Fibroblast of villous mesenchyme (primary cell): ENCODE measurements at places on chromosomes 11 and 22.

- peak; percentile 75 for DNase-seq
Measured at GRCh38 chr22:19937616-19938473, 3.7 kb upstream of the COMT start.

- peak; percentile 20 for DNase-seq
Measured at GRCh38 chr11:76293189-76293631, 86.9 kb upstream of the WNT11 start.

- no peak for DNase-seq
Measured at GRCh38 chr11:82901922-82902485, 468 bp downstream of the DDIAS start.

- DNase-seq: no peak
Measured at GRCh38 chr22:36303874-36304273, 50.9 kb downstream of the APOL1 start.

DNA sequence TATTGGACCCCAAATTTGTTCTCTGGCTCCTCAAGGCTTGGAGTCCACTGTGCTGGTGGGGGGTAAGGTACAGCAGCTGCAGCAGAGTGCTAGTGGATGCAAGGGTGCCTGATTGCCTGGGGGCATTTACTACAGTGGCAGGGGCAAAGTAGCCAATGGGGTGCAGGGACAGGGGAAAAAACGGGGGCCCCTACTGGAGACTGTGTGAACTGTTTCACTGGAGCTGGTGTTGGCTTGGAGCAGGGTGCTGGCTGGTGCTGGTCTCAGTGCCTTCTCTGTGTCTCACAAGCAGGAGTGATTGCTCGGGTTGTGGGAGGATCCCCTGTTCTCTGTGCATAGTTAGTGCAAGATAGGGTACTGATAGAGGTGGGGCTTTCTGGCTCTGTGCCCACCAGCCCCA, 935.9 kb downstream of the JRKL start:
- DNase-seq: no peak

GRCh38 chr11:35588627-35589026, 29.6 kb upstream of the FJX1 start:
- DNase-seq: peak; percentile 69

DNA sequence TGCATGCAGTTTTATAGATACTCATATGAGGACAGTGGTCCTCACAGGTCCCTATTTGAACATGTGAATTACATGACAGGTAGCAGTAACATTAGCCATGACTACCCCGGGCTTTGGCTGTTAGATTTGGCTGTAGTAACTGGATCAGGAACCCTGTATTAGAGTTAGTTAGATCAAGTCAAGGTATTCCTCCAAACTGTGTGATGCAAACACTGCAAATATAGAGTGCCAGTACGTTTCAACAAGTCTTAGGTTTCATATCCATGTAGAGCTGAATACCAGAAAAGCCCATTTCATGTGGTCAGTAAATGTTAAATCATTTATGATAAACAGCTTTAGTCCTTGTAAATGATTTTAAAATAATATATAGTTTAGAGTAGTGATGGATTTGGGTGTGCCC, 29.5 kb upstream of the PITPNB start:
- DNase-seq: no peak

DNA sequence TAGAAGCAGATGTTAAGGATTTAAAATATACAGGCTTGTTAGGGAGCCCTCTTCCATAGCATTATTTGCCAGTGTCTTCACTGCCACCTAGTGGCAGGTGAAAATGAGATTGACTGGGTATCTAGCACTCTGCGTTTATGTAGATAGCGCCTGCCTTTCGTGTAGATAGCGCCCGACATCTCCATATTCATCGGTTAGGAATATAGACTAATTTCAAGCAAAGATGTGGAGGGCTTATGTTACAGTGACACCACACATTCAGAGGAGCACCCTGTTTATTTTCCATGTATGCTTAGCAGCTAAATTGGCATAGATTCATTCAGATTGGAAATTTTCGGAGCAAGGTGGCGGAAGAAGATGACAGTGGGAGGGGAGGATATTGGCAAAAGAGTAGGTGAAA, 72.0 kb downstream of the SLC5A12 start:
- peak; percentile 73 for DNase-seq

DNA sequence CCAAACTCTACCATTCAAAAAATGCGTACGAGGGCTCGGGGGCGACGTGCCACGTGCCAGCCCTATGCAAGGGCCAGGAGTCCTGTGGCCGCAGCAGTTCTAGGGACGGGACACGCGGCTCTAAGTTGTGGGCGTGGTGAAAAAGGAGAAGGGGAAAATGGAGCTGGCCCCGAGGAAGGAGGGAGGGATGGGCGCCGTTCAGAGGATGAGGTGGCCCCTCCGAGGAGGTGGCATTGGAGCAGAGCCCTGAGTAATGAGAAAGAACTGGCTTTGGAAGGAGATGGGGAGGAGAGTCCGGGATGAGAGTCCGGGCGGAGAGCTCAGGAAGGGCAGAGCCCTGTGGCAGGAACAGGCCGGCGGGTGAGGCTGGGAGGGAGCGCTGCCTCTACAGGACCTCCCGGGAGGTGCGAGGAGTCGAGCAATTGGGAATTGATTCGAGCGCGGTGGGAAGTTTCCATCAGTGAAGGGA, 21.0 kb downstream of the OTUB1 start:
- no peak for DNase-seq

- no peak for DNase-seq
Measured at GRCh38 chr11:44028816-44029506, 18.8 kb upstream of the ACCSL start.

GRCh38 chr11:46279126-46280099, 2.0 kb downstream of the CREB3L1 start:
- DNase-seq: peak; percentile 70

- no peak for DNase-seq
Measured at GRCh38 chr11:94144216-94144615, 15.6 kb downstream of the PANX1 start.

- DNase-seq: no peak
Measured at GRCh38 chr22:41334215-41334614, 32.9 kb downstream of the ZC3H7B start.

- DNase-seq: no peak
Measured at GRCh38 chr11:95496901-95497300, 265.9 kb upstream of the SESN3 start.

DNA sequence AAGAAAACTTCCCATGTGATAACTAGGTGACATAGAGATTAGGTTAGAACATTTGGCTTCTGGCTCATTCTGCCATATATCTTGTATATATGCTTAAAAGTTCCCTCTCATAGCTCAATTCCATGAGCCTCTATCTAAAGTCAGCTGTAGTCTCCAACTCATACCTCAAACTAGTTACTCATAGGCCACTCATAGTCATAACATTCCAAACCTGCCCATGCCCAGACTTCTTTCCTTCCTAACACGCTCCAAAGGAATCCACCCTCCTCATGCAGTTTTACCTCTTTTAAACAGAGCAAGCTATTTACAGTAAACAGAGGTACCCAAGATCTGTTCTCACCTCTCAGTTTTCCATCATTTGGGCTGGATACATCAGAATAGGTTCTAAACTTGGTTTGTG, 39.4 kb downstream of the GLYATL2 start:
- DNase-seq: no peak

DNA sequence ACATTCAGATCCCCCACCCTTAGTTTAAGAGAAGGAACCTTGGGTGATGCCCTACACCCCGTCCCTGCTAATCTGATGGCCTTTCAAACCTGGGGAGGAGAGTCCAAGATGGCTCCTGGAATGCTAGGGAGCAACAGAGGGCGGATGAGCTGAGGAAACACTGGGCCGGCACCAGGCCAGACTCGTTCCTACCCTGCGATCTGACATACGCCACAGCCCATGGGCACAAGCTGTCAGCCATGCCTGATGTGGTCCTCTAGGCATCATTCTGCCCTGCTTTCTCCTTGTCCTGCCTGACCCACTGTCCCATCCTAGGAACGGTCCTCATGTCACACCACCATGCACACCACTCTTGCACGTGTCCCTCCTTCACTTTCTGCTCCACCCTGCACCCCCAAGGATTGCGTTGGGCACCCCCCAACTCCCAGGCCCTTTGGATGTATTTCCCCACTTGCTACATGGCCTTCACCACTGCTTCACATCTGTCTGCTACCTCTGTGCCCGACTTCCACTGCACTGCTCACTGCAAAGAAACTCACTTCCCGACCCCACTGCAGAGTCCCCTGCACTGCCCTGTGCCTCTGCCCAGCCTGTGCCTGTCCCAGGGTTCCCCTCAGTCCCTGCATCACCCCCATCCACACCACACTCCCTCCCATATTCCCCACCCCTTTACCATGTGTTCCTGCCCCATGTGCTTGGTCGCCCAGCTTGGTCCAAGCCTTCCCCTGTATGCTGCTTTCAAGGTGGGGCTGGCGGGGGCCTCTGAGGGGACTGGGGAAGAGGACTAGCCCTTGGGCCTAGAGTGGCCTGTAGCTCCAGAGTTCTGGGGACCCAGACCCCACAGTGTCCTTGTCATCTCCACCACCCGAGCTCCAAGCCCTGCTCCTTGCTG, 29.2 kb downstream of the USP35 start:
- DNase-seq: no peak

DNA sequence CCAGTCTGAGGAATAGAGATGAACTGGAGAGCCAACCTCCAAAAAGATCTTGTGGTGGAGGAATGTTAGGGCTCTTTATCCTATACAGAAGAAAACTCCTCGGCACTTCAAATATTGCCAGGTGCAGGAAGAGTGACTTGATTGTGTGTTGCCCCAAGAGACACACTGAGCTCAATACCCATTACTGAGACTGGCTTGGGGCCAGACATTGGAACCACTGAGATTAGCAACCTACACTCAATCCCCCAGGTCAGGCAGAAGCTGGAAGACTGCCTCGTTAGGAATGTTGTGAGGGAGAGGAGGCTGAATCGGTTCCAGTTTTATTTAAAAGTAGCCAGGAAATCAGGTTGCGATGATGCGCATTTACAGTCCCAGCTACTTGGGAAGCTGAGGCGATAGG, 2.4 kb upstream of the SGSM3 start:
- DNase-seq: no peak

DNA sequence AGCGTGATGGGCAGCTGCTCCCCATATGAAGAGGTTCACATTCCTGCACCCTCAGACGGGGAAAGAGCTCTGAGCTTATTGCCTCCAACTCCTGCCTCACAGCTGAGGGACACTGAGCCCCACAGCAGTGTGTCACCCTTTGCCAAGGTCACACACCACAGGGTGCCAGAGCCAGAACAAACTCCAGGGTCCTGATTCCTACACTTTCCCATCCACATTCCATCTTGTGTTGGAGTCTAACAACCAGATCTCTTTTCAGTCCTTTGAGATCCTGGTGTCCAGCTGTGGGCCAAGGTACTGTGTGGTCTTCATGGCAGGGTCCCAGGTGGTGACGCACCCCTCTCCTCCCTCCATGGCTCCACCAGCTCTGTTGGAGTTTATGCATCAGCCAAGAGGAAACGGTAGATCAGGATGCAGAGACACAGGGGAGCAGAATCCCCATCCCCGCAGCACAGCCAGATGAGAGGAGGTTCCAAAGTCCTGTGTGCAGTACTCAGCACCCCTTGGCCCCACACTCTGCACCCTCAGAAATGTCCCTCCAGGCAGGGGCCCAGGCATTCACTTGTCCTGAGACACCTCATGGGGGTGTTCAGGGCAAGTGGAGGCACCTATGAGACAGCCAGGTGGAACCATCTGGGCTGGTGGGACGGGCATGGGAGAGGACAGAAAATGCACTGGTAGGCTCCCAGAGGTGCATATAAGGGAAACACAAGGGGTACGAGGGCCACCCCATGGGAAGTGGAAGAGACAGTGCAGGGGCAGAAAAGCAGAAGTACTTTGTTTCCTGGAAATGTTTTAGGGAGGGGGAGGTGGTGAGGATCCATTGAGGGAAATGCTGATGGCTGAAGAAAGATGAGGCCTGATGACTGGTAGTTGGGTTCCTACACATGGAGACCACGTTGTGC, 32.6 kb upstream of the GNAZ start:
- DNase-seq: no peak

- no peak for DNase-seq
Measured at GRCh38 chr11:100543386-100543785, 143.7 kb upstream of the ARHGAP42 start.

- no peak for DNase-seq
Measured at GRCh38 chr11:11296434-11296833, 56.6 kb downstream of the CSNK2A3 start.

GRCh38 chr22:50469377-50470305, 5.2 kb downstream of the SBF1 start:
- peak; percentile 31 for DNase-seq

DNA sequence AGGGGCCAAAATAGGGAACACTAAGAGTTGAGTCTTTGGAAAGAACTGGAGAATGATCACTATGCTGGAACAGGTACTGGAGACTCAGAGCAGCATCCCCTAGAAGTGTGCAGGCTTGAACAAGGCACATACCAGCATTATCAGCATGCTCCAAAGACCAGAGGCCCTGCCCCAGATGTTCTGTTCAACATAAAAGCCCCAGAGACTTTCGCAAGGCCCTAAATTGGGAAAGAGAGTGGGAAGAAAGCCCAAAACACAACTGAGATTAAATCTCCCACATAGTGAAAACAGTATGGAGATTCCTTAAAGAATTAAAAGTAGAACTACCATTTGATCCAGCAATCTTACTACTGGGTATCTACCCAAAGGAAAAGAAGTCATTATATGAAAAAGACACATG, 9.4 kb downstream of the CNGA4 start:
- peak; percentile 95 for DNase-seq

GRCh38 chr11:65204646-65205601, 23.2 kb downstream of the CAPN1 start:
- DNase-seq: peak; percentile 30

DNA sequence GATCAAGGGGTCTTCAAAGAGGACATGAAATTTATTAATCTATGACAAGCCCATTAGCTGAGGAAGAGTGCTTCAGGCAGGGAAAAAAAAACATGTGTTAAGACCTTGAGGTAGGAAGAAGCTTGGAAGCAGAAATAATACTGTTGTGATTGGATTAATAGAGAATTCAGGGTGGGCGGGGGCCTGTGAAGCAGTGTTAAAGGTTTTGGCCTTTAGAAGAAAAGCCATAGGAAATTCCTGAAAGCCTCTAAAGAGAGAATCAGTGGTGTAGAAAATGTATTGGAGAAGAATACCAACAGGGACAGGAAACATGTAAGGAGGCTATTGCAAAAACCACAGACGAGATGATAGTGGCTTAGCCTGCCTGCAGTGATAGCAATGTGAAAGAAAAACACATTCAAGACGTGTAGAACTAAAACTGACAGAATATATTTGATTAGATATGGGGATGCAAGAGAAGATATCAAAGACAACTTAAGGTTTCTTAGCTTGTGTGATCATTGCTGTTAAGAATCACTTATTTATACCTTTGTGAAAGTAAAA, 404.4 kb upstream of the ANO3 start:
- DNase-seq: no peak

GRCh38 chr11:65380460-65381119, 1.9 kb downstream of the SLC25A45 start:
- DNase-seq: no peak

- no peak for DNase-seq
Measured at GRCh38 chr11:1384199-1384970, 5.3 kb upstream of the BRSK2 start.

GRCh38 chr11:24386546-24387397, 110.1 kb upstream of the LUZP2 start:
- DNase-seq: peak; percentile 24

GRCh38 chr11:33860926-33861325, 30.9 kb downstream of the LMO2 start:
- no peak for DNase-seq

GRCh38 chr11:119626197-119626841, 102.7 kb downstream of the NECTIN1 start:
- no peak for DNase-seq
